H4 (cell line): ENCODE measurements at places on chromosomes 13 and 19.

- DNase-seq = no peak
These were observed 513.6 kb downstream of the IRS2 start for GRCh38 chr13:109272595-109273325.

DNA sequence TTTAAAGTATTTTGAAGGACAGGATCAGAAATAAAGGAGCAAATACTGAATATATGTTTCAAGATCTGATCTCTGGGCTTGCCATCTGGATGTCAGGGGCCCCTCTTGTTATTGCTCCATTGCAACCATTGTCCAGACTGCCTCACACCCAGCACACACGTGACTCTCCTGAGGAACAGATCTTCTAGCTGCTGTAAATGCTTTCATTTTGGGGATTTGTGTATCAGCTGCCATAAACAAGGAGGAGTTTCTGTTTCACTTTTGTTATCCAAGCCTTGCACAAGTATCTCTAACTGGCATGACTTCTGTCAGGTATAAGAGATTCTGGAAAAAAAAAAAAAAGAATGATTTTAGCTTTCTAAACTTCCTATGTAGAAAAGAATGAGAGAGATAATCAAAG is 1624.1 kb upstream of the PRR20A start:
- DNase-seq = peak; percentile 38

- DNase-seq = no peak
These were observed 69.8 kb downstream of the TSHZ3 start for GRCh38 chr19:31279436-31279765.

DNA sequence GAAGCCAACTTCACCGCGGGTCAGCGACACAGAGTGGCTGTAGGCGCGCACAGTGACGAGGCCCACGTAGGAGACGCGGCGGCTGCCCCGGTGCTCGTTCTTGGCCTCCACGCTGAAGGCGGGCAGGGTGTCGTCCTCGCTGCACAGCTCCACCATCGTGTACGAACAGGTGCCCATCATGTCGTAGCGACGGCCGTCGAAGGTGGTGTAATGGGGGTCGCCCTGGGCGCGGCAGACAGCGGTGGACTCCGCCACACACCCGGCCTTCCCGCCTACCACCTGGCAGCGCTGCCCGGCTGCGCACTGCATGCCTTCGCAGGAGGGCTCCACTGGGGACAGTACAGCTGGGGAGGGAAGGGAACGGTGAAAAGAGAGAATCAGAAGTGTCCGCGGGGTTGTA is 10.0 kb downstream of the FCGBP start:
- DNase-seq = no peak

GRCh38 chr13:99377641-99378040 is 70.4 kb upstream of the GPR183 start:
- DNase-seq = no peak

- DNase-seq = no peak
These were observed 383.1 kb downstream of the DLEU7 start for GRCh38 chr13:50460358-50460757.

- no peak for DNase-seq
These were observed 2.0 kb downstream of the NPAS1 start for GRCh38 chr19:47021536-47022139.

GRCh38 chr13:52383366-52383765 is 22.6 kb downstream of the THSD1 start:
- no peak for DNase-seq

DNA sequence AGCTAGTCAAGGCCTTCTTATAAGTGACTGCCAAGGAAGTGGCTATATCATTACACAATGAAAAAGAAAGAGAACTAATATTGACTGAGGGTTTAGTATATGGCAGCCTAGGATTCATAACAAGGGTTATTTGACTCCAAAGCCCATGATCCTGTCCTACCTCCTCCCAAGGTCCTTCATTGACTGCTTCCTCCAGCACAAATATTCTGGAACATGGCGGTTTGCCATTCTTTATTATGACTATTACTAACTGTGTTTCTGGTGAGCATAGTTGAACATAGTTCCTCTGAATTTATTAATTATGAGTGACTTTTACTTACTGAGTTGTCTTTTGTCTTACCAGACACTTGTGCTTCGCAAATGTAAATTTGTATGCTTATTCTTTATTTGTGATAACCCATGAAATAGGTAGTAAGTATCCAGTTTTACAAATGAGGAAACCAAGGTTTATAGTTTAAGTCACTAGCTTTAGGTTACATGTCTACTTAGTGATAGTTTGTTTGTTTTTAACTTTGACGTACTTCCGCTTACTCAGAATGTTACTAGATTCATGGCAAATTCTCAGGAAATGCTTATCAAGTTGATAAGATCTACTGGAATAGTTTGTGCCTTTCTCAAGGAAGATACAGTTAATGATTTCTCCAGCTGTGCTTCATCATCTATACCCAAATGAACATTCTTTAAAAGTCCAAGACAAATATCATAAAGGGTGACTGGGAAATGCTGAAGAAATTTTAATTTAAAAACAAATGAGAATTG is 15.5 kb upstream of the DCLK1 start:
- no peak for DNase-seq

DNA sequence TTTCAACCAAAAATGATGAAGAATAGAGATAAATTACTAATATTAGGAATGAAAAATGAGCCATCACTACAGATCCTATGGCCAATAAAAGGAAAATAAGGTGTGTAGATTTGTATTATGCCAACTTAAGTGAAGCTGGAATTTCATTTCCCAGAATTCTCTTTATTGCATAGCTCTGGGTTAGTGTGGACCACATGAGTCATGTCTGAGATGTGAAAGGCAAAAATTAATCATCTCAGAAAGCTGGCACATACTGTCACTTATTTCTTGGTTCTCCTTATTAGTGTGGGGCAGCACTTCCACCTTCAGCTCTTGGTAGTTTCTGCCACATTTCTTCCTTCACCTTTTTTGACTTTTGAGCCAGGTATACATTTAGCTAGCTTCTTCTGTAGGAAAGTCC is 82.6 kb downstream of the KATNAL1 start:
- no peak for DNase-seq

DNA sequence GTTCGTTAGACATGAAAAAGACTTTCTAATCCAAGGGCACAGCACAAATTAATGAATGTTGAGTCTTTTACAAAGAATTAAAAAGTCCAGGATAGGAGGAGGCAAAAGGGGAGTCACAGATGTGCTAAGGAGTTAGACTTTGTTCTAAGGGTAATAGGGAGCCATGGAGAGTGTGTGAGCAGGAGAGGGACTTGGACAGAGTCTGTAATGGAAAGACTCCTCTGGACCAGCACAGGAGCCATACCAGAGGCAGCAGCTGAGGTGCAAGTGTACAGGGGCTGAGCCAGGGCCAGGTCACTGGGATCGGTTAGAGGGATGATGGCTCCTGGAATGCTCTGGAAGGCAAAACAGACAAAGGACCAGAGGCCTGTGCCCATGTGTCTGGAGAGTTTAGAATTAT is 10.5 kb downstream of the GTPBP3 start:
- DNase-seq = no peak

DNA sequence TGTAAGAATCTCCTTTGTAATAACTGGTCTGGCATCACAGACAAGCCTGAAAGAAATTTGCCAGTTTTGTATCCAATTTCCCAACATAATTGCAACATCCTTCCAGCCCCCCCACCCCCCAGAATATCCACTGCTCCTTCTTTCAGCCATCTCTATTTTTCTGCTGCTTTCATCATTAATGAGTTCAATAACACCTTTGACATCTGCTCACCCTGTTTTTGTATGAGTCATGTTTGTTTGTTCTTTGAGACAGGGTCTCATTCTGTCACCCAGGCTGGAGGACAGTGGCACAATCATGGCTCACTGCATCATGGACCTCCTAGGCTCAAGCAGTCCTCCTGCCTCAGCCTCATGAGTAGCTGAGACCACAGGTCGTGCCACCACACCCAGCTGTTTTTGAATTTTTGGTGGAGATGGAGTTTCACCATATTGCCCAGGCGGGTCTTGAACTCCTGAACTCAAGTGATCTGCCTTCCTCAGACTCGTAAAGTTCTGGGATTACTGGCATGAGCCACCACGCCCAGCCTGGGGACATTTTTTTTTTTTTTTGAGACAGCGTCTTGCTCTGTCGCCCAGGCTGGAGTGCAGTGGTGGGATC is 7.0 kb upstream of the ZC3H4 start:
- DNase-seq = no peak

- no peak for DNase-seq
These were observed 87.4 kb downstream of the RBM26 start for GRCh38 chr13:79318664-79319063.

DNA sequence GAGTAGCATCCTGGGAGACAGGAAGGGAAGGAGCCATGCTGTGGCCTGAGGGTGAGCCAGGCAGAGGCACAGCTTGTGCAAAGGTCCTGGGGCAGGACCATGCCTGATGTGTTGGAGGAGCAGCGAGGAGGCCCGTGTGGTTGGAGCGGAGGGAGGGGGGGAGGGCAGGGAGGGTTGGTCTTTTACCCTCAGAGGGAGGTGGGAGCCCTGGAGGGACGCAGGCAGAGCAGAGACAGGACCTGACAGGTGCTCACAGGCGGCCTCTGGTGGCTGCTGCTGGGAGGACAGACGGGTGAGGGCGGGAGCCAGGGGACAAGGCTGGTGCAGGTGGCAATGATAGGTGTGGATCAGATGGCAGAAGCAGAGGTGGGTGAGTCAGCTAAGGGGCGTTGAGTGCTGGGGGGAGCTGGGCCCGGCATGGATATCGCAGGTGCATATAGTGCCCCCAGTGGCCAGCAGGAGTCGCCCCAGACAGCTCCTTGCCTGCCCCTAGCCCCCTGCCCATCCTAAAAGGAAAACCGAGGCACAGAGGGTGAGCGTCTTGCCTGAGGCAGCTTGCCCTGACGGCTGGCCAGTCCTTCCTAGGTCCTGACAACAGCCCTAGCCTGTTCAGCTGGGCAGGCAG is 9.8 kb upstream of the GNA15 start:
- peak; percentile 20 for DNase-seq

- DNase-seq = peak; percentile 69
These were observed 245.7 kb downstream of the DNAJC15 start for GRCh38 chr13:43269037-43269481.

GRCh38 chr19:41334793-41335192 is 18.9 kb downstream of the TGFB1 start:
- DNase-seq = no peak

- DNase-seq = no peak
These were observed at the start of gene C19orf38 for GRCh38 chr19:10848230-10848856. C19orf38 (plus strand) TSS chr19:10848415; CDS start chr19:10848509, 94 bp downstream.

GRCh38 chr19:33124207-33125098 is 7.5 kb upstream of the WDR88 start:
- no peak for DNase-seq

DNA sequence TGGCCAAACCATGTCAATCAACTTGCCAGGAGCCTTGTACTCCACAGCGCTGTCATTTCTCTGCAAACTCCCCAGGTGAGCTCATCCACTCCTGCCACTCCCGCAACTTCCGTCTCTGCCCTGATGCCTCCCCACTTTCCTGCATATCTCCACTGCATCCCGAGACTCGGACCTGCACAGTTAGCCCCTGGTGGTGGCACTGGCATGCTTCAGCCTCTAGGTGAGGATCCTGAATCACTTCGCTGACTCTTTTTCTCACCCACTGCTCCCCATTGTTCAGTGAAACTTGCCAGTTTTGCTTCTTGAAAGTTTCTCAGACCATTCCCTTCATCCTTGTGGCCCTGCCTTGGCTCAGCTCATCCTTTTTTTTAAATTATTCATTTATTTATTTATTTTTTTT is 3.4 kb upstream of the CTU1 start:
- DNase-seq = no peak

DNA sequence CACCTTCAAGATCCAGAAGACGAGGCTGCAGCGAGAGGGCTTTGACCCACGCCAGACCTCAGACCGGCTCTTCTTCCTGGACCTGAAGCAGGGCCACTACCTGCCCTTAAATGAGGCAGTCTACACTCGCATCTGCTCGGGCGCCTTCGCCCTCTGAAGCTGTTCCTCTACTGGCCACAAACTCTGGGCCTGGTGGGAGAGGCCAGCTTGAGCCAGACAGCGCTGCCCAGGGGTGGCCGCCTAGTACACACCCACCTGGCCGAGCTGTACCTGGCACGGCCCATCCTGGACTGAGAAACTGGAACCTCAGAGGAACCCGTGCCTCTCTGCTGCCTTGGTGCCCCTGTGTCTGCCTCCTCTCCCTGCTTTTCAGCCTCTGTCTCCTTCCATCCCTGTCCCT is 7.0 kb upstream of the PGLS start:
- no peak for DNase-seq

- no peak for DNase-seq
These were observed 3.5 kb upstream of the ZNF787 start for GRCh38 chr19:56124578-56124977.

GRCh38 chr13:42333613-42334328 is 61.8 kb downstream of the AKAP11 start:
- DNase-seq = peak; percentile 15

DNA sequence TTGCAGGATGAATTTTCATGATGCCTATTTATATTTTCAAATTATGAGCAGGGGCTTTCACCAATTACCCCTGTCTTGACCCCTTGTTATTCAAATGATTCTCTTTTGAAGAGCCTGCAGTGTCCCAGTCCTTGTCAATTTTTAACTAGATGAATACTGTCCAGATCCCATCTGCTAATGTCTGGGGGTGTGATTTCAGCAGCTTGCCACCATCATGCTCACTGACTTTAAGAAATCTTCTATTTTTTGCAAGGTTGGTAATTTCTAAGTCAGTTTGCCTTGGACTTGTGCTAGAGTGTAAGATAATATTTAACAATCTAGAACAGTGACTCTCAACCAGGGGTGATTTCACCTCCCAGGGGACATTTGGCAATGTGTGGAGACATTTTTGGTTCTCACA is 106.0 kb downstream of the CACNA1A start:
- no peak for DNase-seq

DNA sequence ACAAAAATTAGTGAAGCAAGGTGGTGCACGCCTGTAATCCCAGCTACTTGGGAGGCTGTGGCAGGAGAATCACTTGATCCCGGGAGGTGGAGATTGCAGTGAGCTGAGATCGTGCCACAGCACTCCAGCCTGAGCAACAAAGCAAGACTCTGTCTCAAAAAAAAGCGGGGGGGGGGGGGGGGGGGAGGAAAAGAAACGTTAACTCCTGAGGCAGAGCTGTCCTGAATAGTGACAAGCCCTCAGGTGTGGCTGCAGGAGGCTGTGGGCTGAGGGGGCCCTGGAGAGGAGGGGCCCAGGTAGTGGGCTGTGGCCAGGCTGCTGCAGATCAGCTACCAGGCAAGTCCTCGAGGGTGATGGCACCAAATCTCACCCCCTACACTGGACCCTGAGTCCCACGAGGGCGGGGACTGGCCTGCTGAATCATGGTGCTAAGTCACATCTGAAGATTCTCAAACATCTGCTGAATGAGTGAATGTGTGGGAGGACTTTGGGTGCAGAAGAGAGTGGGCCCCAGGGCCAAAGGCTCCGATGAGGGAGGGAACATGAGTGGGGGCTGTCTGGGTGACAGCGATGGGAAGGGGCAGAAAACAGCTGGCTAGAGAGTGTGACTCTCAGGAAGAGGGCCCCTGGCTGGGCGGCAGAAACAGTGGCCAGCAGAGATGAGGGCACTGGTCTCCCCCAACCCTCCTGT is 24.6 kb upstream of the ATP1A3 start:
- no peak for DNase-seq

GRCh38 chr19:3171894-3172672 is 6.5 kb upstream of the S1PR4 start:
- no peak for DNase-seq
